ENCODE measurements at places on chromosomes 6 and 20. TPM values are rescaled to one million over a fixed set of nuclear protein-coding genes. Genes with fewer than 3 reads are reported as not detected.

Gene NFATC2
- total RNA-seq, result 1.7 TPM

Gene PPIL6
- 0.49 TPM for total RNA-seq

Gene CCR6
- total RNA-seq, result not detected

Gene FOXA2
- total RNA-seq, result not detected

Gene DYNLT2
- 0.85 TPM for total RNA-seq

Gene IL17A
- total RNA-seq, result not detected

Gene VGLL2
- total RNA-seq, result not detected

Gene GHRH
- not detected for total RNA-seq

Gene NOTCH4
- total RNA-seq, result 20.1 TPM

Gene SLC22A16
- not detected for total RNA-seq

Gene GUCA1A
- total RNA-seq, result not detected

GRCh38 chr6:46715141-46715540 is 20.0 kb downstream of the PLA2G7 start:
- no peak for DNase-seq

DNA sequence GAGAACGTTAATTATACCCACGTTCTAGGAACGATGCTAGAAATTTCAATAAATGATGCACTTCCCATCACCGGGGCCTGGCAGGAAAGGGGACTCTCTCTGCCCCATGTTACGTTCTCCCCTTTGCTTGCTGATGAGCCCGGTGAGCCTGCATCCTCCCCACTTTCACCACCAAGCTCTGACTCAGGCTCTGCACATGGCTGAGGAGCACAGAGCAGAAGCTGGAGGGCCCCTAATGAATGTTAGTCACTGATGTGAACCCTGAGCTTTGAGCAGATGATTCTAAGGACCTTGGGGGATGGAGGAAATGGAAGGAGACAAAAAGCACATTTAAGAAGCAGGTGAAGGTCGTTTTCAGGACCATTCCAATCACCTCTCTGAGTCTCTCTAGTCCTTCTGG is 468.2 kb upstream of the ARID1B start:
- DNase-seq, result no peak

- peak; percentile 64 for DNase-seq
These were observed 14.1 kb upstream of the TCFL5 start for GRCh38 chr20:62875419-62876361.

DNA sequence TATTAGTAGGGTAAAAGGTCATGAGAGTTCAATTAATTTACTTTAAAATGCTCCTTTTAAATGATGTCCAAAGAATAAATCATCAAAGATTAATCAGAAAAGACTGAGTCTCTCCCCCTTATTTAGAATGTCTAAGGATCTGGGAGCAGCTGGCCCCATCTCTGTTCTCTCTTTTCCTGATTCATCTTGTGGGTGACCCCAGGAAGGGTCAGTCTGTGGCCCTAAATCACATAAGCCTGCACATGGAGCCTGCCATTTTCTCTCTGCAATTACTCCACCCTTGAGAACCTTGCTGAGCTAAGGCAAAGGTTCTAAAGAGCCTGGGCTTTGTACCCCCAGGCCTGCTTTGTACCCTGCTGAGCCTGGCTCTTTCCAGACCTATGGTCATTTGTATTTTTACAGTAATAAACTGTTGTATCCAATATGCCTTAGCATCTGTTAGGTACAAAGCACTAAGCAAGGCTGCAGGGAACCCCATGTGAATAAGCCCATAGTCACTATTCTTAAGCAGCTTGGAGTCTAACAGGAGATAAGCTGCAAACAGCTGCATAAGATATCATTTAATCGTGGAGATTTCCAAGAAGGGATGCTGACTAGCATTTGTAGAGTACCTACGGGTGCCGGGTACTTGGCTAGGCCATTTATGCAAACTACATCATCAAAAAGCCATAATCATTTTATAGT is 431.0 kb upstream of the MARCKS start:
- no peak for DNase-seq

DNA sequence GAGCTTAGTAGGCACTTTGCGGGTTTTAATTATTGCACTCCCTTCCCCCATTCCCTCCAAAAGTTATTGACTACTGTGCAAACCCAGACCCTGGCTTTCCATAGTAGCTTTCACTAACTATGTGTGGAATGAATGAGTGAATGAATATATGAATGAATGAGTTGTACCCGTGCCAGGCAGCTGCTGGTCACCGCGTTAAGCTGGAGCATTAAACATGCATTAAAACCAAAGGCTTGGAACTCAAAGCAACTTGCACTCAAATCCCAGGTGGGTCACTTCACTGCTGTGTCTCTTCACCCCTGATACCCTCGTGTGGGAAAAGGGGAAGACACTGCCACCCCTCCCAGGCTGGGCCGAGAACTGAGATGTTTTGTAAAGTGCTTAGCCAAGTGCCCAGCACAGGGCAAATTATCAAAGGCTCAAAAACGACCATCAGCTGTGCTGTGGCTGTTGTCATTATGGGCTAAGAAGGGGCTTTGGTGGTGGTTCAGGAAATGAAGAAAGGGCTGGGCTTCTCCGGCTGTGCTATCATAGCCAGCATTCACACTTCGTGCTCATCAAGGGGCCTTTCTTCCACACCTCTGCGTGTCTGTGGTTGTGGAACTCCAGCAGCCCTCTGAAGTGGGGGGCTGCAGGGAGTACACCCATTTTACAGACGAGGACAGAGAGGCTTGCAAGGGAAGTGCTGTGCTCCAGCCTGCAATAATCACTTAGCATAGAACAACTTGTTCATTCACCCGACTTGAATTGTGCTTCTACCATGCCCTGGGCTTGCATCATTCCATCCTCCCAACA is 60.2 kb upstream of the STX16 start:
- no peak for DNase-seq

DNA sequence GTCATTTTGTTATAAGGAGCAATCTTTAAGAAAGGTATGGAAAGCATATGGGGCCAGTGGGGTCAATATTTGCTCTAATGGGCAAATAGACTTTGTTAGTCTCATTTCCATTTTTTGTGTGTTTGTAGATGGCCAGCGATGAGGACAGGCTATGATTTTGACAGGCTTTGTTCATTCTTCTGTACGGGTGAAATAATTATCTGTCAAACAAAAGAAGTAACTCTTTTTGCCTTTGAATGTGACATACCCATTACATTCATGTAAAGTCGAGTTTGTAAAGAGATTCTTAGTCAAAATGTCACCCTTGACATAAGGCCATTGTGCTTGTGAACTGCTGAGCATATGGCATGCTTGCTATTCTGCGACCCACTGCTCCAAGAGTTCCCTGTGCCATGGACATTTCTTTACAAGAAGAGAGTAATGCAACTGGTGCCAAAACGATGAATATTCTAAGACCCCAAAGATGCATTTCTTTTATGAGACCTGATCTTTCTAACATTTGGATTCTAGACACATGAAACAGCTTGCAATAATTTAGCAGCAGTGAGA is 38.2 kb upstream of the JAG1 start:
- DNase-seq, result no peak

DNA sequence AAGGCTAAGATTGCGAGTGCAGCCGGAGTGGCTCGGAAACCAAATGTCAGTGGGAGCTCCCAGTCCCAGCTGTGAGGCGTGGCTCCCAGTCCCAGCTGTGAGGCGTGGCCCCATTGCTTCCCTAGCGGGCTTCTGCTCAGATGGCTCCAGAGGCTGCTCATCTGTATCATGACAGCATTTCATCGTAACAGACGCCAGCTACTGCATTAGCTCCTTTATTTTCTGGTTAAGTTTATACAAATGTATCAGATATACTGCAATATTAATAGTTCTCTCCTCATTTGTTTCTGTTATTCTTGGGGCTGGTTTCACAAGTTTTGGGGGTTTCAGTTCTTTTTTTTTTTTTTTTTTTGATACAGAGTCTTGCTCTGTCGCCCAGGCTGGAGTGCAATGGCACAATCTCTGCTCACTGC is 34.7 kb upstream of the TBXT start:
- no peak for DNase-seq

- DNase-seq, result no peak
These were observed 86.7 kb upstream of the NEDD9 start for GRCh38 chr6:11318835-11319813.

DNA sequence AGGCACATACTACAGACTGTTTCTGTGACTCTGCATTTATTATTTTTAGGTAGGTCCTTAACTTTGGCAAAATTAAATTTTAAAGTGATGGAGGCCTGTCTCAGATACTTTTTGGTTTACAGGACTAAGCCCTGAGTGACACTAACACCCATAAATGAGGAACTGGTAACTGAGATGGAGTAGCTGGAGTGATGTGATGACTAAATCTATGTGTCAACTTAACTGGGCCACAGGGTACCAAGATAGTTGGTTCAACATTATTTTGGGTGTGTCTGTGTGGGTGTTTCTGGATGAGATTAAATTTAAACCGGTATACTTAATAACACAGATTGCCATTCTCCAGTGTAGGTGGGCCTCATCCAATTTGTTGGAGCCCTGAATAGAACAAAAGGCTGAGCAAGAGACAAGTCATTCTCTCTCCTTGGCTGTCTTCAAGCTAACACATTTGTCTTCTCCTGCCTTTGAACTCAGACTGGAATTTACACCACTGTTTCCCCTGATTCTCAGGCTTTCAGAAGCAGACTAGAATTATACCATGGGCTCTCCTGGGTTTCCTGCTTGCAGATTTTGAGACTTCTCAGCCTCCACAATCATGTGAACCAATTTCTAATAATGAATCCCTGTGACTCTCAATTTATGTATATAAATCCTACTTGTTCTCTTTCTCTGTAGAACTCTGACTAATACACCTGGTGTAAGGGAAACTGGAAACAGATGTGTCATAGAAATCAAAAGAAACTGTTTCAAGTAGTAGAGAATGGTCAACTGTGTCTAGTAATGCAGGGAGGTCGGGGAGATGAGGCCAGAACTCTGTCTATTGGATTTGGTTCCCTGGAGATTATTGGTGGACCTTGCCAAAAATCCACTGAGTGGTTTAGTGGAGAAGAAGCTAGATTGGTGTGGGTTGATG is 579.2 kb downstream of the EPM2A start:
- no peak for DNase-seq

DNA sequence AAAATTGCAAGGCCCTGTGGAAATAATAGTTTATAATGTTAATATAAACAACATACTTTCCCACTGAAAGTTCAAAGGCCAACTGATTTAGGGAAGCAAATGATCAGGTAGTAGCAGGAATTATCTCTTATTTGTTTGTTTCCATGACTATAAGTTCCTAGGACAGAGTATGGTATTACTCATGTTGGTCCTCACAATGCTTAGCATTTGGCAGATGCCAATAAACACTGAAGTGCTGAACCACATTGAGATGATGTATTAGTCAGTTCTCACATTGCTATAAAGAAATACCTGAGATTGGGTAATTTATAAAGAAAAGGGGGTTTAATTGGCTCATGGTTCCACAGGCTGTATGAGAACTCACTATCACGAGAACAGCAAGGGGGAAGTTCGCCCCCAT is 129.6 kb upstream of the NUP153 start:
- DNase-seq, result no peak

- DNase-seq, result no peak
These were observed 125.2 kb downstream of the MYO6 start for GRCh38 chr6:75874224-75874623.

- DNase-seq, result no peak
These were observed 5.3 kb upstream of the PCK1 start for GRCh38 chr20:57555457-57556184.

DNA sequence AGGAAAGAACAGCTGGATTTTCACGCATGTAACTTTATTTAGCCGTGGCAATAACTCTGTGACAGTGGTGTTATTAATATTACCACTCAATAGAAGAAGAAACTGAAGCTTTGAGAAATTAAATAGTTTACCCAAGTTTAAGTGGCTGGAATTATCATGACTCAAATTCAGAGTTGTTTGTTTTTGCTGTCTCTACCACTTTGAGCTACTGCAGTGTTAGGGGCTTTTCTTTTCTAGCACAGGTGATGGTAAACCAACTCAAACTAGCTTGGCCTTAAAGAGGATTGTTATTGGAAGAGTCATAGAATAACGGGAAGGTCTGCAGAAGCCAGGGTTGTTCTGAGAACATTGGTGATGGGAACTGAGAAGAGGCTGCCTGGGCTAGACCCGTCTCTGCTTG is 66.0 kb upstream of the PREP start:
- DNase-seq, result no peak

DNA sequence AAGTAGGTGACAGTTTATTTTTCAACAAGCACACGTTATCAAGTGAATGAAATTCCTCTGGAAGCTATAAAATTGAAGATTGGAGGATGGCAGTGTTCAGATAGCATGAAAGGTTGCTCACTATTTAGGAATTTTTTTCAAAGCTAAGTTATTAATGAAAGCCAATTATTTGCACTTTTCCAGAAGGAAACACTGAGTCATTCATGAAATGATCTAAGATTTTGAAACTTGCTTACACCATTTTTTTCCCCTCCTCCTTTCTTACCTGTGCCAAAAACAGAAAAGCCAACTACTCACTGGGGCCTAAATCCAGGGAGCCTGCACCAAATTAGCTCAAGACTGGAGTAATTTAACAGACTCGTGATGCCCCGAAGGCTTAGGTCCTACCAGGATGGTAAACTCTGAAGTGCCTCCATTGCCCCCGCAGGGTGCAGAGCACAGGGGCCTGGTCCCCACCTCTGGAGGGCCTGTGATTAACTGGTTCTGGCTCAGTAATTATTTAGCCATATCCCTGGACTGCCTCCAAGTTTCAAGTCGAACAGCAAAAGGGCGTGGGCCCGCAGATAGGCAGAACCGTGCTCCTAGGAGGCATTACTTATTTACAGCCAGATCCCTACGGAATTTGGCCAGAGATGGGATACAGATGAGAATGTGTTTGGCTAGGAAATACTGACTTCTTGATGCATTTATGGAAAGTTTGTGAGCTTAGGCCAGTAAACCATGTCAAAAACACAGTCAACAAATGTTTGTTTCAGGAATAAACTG is 28.0 kb upstream of the ZNF217 start:
- DNase-seq, result peak; percentile 78

DNA sequence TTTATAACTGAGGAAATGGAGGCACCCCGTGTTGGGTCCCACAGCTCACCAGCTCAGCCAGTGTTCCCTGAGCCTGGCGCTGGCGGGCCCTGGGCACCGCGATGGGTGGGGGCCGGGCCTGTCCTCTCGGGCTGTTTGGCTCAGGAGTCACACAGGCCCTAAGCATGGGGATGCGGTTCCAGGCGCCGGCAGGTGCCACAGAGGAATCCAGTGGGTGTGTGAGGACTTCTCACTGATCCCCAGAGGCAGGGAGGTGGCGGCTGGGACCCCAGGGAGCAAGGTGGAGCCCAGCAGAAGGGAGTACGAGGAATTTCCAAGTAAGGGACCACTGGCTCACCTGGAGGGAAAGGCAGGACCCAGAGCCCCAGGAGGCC is 57.5 kb downstream of the IRF4 start:
- DNase-seq, result no peak

DNA sequence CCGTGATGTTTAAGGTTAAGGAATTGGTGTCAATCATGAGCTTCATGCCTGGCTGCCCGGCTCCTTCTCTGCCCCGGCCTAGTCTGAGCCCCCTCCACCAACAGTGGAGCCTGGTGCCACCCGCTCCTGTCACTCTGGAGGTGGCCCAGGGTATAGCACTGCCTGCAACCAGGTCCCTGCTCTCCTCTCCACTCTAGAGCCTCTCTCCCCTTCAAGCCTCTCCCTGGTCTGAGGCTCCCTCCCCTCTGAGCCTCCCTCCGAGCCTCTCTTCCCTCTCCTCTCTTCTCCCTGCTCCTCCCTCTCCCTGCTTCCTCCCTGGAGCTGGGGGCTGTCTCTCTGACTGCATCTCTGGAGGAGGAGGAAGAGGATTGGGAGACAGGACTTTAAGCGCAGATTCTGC is 31.3 kb upstream of the MRGBP start:
- DNase-seq, result no peak
